ENCODE measurements at places on chromosomes 16 and 17.

DNA sequence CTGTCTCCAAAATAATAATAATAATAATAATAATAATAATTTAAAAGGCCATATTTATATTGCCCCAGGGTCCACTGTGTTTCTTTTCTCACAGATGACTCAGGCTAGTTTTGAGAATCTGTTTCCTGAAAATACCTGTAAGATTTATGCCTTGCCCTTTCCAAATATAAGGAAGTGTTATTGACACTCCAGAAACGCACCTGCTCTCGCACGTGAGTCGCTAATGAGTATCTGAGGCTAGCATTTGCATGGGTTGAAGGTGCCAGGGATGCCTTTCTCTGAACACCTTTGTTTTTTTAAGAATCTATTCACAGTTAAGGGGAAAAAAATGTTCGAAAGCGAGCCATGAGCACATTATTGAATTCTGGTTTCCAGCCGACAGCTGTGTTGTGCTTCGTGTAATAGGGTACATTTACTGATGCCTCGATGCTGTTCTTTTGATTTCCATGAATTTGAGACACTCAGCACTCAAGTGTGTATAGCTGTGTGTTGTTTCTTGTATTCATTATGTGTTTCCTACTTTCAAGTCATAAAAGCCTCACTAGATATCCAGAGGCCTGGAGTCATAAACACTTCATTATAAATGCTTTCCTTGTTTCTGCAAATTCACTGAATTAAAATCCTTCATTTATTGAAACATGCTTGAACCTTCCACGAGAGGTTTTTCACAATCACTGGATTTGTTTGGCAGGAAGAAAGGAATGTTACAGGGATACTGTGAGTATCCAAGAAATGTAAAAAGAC, 45.0 kb upstream of the NOL11 start:
- DNase-seq: no peak

DNA sequence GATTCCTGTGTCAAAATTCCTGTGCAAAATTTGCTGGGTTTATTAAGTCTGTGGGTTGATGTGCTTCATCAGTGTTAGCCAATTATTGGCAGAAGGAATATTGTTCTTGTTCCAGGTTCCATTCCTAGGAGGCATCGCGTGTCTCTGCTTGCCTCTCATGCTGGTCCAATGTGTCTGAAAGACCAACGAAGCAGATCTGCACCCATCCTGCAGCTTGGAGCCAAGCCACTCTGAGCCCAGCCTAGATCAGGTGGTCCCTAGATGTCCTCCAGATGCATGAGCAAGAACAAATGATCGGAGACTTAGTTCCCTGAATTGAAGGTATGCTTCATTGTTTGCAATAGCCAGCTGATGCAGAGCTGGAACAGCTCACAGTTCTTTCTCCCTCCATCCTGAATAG, 10.5 kb upstream of the PIK3R6 start:
- no peak for DNase-seq

GRCh38 chr16:28145796-28146195, 66.0 kb downstream of the XPO6 start:
- no peak for DNase-seq

GRCh38 chr17:36850790-36851189, 86.5 kb upstream of the LHX1 start:
- DNase-seq: no peak

DNA sequence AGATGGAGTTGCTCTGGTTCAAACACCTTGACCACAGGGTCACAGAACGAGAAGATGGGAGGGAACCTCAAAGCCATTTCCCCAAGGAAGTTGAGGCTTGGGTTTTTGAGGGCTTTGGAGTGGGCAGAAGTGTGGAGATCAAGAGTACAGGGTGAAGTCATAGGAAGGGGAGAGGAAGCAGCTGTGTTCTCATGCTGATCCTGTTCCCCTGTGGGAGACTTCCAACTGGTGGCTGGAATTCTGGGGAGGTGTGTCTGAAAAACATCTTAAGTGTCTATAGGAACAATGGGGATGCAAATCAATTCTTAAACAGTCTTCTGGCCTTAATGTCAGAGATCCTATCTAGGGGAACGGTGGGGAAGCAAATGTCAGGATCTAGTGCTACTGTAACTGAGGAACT, 38.8 kb upstream of the HSBP1 start:
- no peak for DNase-seq

DNA sequence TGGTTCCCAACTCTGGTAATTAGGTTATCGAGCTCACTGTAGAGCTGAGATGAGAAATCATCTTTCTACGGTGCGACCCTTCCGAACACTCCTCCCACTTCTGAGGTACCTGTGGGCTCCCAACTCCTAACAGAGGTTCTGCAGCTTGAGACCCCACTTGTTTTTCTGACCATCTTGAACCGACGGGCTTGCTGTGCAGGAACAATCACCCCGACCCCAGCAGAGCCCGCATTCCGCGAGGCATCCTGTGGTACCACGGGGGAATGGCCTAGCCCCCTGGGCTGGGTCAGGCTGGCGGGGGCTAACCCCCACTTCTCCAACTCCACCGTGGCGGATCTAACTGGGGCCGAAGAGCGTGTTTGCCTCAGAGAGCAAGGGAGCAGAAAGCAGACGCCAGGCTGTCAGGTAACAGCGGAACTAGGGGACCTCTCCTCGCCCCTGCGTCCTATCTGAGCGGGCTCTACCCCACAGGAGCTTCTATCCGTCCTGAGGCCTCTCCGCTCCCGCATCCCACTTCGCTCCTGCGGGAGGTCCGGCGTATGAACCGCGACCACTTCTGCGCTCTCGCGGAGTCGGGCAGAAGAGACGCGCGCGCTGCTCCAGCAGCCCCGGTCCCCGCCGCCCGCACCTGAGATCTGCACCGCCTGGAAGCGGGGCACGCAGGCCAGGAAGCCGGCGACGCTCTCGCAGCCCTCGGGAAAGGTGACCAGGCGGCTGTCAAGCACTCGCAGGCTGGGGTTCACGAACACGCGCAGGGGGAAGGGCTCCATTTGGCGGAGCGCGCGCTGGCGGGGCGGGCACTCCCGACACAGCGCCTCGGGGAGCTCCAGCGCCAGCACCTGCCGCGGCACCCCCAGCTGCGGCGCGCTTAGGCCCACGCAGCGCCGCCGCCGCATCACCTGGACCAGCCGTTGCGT, 761 bp downstream of the PDF start:
- peak; percentile 56 for DNase-seq

GRCh38 chr16:52512297-52512987, 34.5 kb downstream of the TOX3 start:
- DNase-seq: no peak

DNA sequence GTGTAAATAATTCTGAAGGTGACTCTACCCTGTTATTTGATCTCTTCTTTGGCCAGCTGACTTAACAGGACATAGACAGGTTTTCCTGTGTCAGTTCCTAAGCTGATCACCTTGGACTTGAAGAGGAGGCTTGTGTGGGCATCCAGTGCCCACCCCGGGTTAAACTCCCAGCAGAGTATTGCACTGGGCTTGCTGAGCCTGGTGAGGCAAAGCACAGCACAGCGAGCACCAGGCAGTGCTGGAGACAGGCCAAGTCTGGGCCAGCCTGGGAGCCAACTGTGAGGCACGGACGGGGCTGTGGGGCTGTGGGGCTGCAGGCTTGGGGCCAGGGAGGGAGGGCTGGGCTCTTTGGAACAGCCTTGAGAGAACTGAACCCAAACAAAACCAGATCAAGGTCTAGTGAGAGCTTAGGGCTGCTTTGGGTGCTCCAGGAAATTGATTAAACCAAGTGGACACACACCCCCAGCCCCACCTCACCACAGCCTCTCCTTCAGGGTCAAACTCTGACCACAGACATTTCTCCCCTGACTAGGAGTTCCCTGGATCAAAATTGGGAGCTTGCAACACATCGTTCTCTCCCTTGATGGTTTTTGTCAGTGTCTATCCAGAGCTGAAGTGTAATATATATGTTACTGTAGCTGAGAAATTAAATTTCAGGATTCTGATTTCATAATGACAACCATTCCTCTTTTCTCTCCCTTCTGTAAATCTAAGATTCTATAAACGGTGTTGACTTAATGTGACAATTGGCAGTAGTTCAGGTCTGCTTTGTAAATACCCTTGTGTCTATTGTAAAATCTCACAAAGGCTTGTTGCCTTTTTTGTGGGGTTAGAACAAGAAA, 5.1 kb downstream of the STH start:
- DNase-seq: peak; percentile 88

DNA sequence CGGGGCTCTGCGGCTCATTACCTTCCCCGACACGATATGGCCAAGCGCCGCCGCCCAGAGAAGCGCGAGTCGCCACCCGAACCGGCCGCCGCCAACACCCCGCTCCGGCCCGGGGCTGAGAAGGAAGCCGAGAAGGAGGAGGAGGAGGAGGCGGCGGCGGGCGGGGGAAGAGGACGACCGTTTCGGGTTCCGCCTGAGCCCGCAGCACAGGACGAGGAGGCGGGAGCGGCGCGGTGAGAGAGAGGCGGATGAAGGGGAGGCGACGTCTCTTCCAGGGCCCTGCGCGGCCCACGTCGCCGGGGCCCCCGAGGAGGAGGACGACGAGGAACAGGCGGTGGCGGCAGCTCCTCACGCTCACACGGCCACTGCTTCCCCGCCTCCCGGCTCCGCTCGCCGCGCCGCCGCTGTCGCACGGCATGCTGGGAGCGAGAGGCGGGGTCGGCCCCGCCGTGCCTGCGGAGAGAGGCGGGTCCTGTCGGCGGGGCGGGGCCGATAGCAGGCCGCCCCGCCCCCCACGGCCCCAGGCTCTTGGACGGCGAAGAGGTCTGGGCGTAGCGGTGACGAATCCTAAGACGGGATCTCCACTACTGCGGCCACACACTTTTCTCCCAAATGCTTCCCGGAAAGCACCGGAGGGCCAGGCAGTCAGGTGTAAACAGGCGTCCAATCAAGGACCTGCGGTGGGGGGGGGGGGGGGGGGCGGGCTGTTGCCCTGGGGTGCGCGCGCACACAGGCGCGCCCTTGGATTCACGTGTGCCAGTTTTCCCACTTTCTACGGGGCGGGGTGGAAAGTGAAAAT, 97.3 kb upstream of the METTL9 start:
- peak; percentile 95 for DNase-seq

GRCh38 chr17:40468560-40468959, 25.3 kb downstream of the IGFBP4 start:
- no peak for DNase-seq

GRCh38 chr17:55295411-55296170, 30.8 kb downstream of the HLF start:
- DNase-seq: peak; percentile 73

Measured in thyroid gland (tissue), 4 donors.